CD4-positive, alpha-beta T cell (primary cell): ENCODE measurements at places on chromosomes 1 and 21.

- DNase-seq: no peak
These were observed 13.3 kb upstream of the FMOD start for GRCh38 chr1:203364094-203364801.

- DNase-seq: no peak
These were observed 973.7 kb downstream of the LTN1 start for GRCh38 chr21:28018741-28019669.

GRCh38 chr1:41379738-41380130, 18.5 kb downstream of the FOXO6 start:
- DNase-seq: no peak

- no peak for DNase-seq
These were observed 1.2 kb downstream of the RAB25 start for GRCh38 chr1:156062189-156062588.

DNA sequence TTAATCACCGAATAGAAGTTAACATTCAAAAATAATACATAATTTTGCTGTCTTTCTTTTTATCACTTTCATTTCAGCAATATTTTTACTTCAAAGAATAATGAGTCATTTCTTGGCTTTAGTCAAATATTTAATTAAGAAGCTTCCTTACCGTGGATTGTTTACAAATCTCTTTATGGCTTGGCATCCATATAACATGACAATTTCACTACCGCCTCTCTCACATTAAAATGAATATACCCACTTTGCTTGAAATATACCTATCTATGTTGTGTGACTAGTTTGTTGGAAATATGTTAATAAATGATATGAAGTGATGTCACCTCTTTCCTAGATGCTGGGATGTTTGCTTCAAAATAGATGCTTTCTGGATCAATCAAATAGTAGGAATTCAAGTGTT, 1203.9 kb downstream of the AMY1C start:
- no peak for DNase-seq

- DNase-seq: no peak
These were observed 18.5 kb downstream of the FAM89A start for GRCh38 chr1:231021540-231022031.

- no peak for DNase-seq
These were observed 28.7 kb downstream of the KCNAB2 start for GRCh38 chr1:6074192-6074901.

DNA sequence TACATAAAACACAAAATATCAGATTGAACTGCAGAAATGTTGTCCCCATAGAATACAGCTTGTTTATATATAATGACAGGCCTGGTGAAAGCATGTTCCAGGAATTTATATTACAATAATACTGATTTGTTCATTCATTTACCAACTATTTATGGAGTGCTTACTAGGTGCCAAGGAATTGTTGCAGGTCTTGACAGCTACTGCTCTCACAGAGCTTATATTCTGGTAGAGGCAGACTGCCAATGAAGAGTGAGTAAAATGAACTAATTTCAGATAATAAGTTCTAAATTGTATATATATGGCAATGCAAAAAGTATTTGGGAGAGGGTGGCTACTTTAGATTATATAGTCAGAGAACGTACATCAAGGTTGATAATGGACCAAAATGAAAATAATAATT, 152.0 kb downstream of the COQ8A start:
- DNase-seq: no peak
